IMR-90 (cell line): ENCODE measurements at places on chromosomes 4 and X. TPM values are rescaled to one million over a fixed set of nuclear protein-coding genes. Genes with fewer than 3 reads are reported as not detected.

DNA sequence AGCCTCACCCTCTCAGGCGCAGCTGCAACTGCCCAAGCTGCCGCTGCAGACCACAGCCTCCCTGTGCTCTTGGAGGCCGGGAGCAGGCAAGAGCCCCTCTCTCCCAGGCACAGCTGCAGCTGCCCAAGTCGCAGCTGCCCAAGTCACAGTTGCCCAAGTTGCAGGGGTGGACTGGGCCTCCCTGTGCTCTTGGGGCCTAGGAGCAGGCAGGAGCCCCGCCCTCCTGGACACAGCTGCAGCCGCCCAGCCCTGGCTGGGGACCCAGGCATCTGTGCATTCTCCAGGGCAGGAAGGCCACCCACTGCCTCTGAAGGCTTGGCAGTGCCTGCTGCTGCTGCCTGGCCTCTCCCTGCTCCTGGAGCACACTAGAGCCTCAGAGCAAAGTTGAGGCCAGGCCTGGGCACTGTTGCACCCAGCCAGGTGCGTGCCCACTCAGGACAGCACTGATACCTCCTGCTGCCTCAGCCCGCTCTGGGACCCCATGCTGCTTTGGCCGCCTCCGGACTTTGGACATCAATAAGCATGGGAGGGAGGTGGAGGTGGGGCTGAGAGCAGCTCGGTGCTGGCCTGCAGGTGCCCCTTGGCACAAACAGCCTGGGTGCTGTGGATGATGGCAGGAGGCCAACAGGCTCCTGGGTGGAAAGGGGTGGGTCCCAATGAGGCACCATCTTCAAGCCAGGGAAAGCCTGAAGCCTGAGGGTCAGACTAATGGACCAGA, 247.5 kb downstream of the PDGFC start:
- DNase-seq: no peak

- DNase-seq: no peak
Measured at GRCh38 chrX:113980953-113981352, 602.9 kb upstream of the HTR2C start.

Gene CDKL2
- total RNA-seq: under 0.01 and 0.18 TPM in 2 replicates

DNA sequence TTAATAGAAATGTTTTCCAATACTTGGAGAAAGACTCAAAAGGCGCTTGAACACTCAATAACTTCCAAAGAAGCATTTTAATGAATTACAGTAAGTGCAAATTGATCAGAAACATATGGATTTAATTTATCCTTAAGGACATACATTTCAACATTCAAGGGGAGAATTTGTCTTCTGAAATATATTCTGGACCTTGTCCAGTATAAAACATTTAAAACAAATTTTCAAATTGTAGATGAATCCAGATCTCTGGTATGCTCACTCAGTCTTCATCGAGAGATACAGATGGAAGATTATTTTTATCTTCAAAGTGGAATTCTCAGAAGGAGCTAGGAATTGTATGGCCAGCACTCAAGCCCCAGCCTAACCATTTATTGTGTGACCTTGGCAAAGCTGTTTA, 310.4 kb downstream of the ZNF674 start:
- no peak for DNase-seq

- no peak for DNase-seq
Measured at GRCh38 chr4:109412776-109413175, 20.8 kb upstream of the SEC24B start.

Gene GUCY1A1
- total RNA-seq: 0.28 and 0.54 TPM in 2 replicates

GRCh38 chr4:13313856-13314255, 170.3 kb downstream of the RAB28 start:
- DNase-seq: no peak

DNA sequence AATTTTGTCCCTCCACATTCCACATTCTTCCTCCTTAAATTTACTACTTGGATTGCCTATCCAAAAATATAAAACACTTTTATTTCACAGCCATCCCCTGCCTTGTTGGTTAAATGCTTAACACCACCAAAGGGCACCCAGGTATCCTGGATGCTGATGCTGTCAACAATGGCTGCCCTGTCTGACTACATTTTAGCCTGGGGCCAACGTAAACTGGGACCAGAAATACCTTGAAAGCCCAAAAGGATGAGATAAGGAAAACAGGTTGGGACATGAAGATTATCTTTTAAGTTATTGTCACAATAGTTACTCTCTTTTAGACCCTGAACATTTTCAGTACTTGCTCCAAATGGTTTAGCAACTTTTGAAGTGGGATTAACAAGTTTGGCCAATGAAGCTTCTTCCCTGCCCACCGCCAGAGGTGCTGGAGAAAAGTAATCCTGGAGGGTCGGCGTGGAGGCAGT, 775 bp upstream of the YIPF6 start:
- DNase-seq: no peak

- DNase-seq: no peak
Measured at GRCh38 chr4:12844141-12844540, 640.0 kb downstream of the RAB28 start.

DNA sequence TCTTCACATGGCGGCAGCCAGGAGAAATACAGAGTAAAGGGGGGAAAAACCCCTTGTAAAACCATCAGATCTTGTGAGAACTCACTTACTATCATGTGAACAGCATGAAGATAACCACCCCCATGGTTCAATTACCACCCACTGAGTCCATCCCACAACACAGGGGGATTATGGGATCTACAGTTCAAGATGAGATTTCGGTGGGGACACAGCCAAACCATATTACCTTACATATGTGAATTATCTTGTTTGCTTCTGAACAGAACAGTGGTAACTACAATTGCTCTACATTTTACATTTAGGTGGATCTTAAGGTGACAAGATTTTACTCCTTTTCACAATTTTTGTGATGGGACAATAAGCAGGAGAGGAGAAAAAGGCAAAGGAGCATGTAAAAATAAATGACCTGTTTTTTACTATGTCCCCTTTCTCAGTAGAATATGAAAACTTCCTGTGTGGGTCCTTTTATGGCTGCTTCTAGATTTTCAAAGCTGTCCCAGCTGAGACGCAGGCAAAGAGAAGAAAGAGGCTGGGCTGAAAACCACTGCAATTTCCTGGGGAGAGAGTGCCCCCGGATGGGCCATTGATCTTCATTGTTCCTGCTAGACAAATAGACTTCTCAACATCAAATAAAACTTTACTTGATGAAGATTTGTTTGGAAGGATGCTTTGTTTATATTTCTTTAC, 45.9 kb upstream of the PGM2 start:
- no peak for DNase-seq

GRCh38 chr4:141247430-141247780, 26.7 kb downstream of the ZNF330 start:
- no peak for DNase-seq

DNA sequence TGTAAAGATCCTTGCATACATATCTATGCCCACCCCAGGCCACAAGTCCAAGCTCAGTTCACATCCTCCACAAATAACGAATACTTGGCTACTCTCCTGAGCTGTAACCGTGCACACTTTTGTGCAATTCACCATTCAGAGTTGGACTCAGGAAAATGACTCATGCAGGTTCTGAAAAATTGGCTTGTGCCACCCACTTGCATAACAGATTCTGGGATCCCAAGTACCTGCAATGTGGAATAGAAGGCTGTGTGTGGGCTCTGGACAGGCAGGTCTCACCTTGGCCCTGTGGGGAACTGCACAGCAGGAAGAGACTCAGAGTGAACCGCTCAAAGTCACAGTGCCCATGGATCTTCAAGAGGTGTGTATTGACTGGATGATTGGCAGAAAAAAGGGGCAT, 502.7 kb downstream of the PACRGL start:
- DNase-seq: no peak

Gene MAGEE2
- total RNA-seq: not detected in 2 replicates

- no peak for DNase-seq
Measured at GRCh38 chr4:99402765-99403164, 32.4 kb downstream of the ADH7 start.

- DNase-seq: no peak
Measured at GRCh38 chr4:185171373-185172071, 28.5 kb downstream of the SLC25A4 start.

DNA sequence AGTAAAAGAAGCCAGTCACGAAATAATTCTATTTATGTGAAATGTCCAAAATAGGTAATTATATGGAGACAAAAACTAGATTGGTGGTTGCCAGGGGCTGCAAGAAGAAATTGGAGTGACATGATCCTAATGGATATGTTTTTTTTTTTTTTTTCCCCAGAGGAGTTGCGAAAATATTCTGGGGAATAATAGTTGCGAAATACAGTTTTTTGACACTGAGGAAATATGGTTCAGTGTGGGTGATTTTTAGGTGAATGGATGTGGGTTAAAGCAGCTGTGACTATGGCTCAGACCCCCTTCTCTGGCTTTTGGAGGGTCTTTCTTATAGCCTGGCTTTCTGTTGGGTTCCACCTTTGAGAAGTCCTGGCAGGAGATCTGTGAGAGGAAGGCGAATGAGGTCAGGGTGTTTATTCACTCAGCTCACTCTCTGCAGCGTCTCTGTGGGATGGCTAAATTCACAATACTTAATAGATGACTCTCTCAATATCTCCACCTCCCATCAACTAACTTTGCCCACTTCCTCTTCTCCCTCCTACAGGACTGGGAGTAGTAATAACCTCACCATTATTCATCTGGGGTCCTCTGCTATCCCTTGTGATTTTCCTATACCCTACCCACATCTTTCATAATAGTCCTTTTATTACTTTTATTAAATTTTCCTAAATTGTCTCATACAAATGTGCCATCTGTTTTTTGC, 15.3 kb upstream of the RAB9B start:
- DNase-seq: peak; percentile 26

GRCh38 chr4:20019310-20020015, 232.2 kb upstream of the SLIT2 start:
- peak; percentile 55 for DNase-seq
